ENCODE measurements at places on chromosomes 3 and 15.

GRCh38 chr3:112676659-112677234, 35.8 kb upstream of the CCDC80 start:
- peak; percentile 82 for DNase-seq

DNA sequence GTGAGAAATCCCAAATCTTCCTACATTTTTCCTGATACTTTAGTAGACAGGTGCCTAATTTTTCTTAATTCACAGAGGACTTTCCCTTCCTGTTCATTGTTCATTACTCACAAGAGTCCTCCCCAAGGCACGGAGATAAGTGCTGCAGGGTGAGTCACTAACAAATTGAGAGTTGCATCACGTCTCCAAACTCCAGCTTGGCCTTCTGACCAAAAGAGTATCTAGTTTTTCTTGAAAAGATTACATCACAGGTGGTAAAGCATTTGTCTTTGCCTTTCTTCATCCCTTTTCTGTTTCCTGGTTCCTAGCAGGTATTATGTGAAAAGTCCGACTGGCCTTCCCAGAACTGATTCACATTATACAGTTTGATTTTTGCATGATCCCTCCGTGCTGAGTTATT, 24.9 kb upstream of the RASGRP1 start:
- no peak for DNase-seq

- peak; percentile 76 for DNase-seq
Measured at GRCh38 chr3:72738752-72739530, 109.3 kb downstream of the SHQ1 start.

GRCh38 chr3:112815981-112816380, 30.7 kb downstream of the CD200R1L start:
- DNase-seq = no peak

DNA sequence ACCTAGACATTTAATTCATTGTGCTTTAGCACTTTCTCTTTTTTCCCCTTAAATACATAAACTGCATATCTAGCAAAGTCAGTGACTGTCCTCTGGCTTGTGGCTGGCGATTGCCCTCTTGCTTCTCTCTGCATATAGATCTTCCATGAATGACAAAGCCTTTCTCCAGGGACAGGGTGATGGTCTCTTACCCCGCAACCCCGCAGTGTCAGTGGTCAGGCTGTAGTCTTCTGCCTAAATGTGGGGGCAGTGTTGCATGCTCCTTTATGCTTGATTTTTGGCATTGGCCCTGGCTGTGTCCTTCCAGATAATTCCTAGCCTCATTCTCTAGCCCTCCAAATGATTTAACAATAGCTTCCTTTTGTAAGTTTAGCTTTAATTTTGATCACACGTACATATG, 407.8 kb downstream of the GABRB3 start:
- no peak for DNase-seq

Data from CD4-positive, alpha-beta T cell treated with Interleukin-1 beta for 1 hour (primary cell).